ENCODE measurements at places on chromosomes 16 and 17.

- no peak for DNase-seq
These were observed 1.2 kb upstream of the ZFHX3 start for GRCh38 chr16:73049091-73049490.

DNA sequence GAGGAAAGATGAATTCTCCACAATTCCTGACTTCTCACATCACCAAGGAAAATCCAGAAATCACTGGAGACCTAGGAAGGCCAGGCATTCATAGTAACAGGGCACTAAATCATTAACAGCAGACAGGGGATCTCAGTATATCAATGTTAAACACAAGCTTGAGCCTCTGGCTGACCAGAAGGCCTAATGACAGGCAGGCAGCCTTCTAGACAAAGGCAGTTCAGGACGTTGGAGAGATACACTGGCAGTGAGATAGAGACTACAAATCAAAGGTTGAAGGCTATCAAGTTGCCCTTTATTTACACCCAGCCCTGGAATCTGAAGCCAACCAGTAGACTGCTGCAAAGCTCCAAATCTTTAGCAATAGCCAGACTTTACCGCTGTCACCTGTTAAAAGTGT lies 422.8 kb upstream of the CCL2 start:
- no peak for DNase-seq

DNA sequence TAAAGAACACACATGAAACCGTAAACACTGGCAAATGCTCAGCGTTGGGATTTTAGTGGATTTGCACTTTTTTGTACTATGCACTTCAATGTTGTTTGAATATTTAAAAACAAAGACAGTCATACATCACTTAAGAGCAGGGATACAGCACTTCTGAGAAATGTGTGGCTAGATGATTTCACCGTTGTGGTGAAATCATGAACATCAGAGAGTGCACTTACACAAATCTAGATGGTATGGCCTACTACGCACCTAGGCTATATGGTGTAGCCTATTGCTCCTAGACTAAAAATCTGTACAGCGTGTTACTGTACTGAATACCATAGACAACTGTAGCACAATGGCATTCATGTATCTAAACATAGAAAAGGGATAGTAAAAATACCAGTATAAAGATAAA lies 37.6 kb upstream of the CNEP1R1 start:
- no peak for DNase-seq

DNA sequence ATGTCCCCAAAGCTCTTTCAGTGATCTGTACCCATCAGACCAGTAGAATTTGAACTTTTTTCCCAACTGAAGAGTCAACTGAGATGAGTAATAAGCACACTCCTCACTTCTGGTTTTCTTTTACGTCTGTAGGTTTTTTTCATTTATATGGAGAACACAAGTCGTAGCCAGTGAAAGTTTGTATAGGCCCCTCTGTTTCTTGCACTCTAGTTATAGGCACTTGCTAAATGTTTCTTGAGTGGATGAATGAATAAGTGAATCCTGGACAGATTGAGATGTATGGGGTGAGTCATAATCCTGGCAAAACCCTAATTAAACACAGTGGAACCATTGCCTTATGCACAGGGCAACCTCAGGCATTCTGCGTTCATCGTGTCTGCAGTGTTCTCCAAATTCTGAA lies 193.7 kb upstream of the TBX2 start:
- DNase-seq = no peak

DNA sequence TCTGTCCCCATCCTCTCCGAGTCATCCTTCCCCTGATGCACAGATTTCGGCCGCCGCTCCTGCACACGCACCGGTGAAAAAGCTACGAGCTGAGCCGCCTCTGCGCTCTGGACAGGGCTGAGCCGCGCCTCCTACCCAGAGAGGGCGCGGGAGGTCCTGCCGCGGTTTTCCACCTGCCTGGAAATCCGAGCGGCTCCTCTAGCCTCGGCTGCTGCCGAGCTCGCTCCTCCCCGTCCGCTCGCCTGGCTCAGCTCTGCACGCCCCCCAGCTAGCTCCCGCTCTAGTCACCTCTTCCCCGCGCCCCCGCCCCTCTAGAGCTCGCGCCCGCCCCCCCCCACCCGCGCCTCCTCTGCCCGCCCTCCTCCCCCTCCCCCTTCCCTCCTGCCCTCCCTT lies 198 bp upstream of the SHISA9 start:
- DNase-seq = no peak

- DNase-seq = no peak
These were observed 4.8 kb upstream of the C1QL1 start for GRCh38 chr17:44972953-44973352.

GRCh38 chr17:50884439-50885311 lies 18.5 kb upstream of the TOB1 start:
- no peak for DNase-seq

- DNase-seq = no peak
These were observed 34.7 kb upstream of the KLHDC4 start for GRCh38 chr16:87800497-87800896.

DNA sequence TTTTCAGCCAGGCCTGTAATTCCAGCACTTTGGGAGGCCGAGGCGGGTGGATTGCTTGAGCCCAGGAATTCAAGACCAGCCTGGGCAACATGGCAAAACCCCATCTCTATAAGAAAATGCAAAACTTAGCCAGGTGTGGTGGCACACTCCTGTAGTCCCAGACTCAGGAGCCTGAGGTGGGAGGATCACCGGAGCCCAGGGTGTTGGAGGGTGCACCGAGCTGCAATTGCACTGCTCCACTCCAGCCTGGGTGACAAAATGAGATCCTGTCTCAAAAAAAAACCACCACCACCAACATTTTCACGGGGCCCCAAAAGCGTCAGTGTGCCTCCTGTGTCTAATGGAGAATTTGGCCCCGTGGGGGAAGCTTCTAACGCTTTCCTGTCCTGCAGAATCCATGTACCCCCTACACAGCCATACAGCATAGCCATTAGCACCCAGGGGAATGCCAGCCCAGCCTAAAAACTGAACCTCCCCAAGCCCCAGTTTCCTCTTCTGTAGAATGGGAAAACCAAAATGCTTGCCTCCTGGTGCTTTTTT lies 22.2 kb upstream of the MAP3K14 start:
- DNase-seq = no peak

DNA sequence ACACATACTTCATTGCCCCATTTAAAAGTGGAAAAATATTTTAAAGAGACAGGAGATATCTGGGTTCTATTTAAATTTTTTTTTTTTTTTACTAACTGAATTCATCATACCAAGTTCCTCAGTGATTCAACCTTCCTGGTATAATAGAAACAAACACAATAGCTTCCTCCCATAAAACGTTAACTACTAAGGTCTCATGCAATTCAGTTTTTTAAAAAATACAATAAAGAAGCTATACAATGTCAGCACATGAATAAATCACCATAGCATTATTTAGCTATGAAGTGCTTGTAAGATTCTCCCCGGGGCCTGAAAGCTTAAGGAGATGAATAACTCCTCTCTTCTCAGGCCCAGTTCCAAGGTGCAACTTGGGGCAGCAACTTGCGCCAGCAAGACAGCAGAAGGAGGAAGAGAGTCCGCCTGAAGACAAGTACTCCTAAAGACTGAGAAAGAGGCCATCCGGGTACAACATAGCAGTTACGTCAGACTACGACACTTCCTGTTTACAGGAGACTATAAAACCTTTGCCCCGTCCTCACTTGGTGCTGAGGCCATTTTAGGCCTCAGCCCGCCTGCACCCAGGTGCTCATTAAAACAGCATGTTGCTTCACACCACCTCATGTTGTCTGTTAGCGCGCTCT lies 81.5 kb downstream of the MYO1D start:
- no peak for DNase-seq

GRCh38 chr16:22078656-22079055 lies 13.7 kb upstream of the VWA3A start:
- no peak for DNase-seq

GRCh38 chr16:14462811-14463210 lies 167.2 kb downstream of the PARN start:
- no peak for DNase-seq

GRCh38 chr17:65057531-65058090 lies 1.1 kb upstream of the GNA13 start:
- DNase-seq = no peak

- DNase-seq = no peak
These were observed 87.2 kb downstream of the MAP2K4 start for GRCh38 chr17:12107905-12108304.

- DNase-seq = no peak
These were observed 17.3 kb downstream of the CHD9NB start for GRCh38 chr16:53035176-53035942.

GRCh38 chr16:85288869-85289660 lies 176.8 kb upstream of the CIBAR2 start:
- no peak for DNase-seq

DNA sequence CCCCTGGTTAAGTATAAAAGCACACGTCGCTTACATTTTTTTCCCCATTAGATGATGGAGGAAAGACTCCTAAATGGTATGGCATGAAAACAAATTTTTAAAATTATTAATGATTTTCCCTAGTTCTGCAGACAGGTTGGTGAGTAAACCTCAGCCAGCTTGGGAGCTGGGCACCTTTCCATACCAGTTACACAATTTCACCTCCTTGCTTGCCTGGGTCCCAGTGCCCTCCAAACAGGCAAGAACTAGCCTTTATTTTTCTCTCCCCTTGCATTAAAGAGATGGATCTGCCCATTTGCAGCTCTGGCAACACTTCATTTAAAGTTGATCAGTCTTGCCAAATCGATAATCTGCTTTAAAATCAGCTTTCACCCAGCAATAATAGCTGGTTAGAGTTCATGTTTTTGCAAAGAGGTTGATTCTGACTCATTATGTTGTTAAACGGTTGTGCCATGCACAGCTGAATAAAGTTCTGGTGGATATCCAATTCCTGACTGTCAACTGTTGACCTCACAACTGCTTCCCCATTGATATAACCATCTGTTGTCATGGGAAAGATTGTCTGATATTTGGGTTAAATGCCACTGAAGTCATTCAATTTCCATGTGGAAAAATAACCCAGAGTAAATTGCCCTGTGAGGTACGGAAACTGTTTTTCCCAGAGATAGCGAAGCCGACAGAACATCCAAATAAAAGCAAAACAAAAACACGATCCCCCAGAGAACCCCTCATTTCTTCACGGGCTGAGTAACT lies 1.3 kb downstream of the C17orf58 start:
- no peak for DNase-seq

DNA sequence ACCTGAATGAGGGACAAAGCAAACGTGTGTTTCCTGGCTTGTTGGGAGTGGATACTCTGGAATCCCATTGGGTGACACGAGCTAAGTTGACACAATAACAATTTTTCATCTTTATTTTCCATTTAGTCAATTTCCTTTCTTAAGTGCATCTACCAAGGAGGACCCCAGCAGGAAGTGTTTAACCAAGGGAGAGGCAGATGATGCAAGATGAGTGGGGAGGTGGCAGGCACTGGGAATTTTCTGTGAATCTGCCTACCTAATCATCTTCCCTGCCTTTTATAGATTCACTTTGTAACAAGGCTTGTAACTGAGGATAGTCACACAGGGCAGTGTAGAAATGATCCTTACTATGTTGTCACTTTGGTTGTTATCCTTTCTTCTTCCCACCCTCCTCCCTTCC lies 317.7 kb upstream of the HSBP1 start:
- DNase-seq = no peak

GRCh38 chr17:16493531-16494046 lies 1.6 kb upstream of the LRRC75A start:
- no peak for DNase-seq

DNA sequence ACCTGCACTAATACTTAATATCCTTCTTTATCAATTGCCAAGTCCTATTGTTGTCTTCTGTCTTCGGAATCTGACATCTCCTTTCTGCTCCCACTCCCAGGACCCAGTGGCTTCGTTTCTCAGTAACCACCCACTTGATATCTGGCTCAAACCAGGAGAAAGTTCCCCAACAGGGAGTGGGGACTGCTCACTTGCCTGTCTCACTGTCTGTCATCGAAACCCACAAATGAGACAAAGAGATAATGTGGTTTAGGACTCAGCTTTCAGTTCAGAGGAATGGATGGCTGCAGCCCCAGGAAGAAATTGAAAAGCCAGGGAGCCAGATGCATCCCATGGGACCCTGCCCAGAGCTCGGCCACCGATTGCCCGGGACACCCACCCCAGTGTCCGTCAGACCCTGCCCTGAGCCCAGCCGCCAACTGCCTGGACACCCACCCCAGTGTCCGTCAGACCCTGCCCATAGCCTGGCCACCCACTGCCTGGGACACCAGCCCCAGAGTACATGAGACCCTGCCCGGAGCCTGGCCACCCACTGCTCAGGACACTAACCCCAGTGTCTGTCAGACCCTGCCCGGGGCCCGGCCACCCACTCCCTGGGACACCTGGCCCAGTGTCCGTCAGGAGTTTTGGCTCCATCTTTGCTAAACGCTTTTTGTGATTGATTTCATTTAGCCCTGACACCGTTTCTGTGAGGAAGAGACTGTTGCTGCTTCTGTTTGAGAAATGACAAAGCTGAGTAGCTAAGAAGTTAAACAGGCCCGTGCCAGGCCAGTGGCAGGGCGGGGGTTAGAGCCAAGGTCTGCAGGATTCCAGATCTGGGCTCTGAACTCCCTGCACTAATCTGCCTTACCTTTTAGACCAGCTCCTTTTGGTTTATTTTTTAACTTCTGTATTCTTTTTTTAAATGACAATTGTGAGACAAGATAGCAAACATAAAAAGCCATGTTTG lies 251.4 kb downstream of the PHKB start:
- DNase-seq = no peak

- peak; percentile 74 for DNase-seq
These were observed 523 bp downstream of the NAGLU start for GRCh38 chr17:42536372-42537155.

GRCh38 chr16:66360624-66361324 lies 5.7 kb upstream of the CDH5 start:
- no peak for DNase-seq

GRCh38 chr16:11235703-11235991 lies 20.4 kb downstream of the SOCS1 start:
- DNase-seq = no peak

- no peak for DNase-seq
These were observed 30.2 kb downstream of the XPO6 start for GRCh38 chr16:28181515-28181914.

DNA sequence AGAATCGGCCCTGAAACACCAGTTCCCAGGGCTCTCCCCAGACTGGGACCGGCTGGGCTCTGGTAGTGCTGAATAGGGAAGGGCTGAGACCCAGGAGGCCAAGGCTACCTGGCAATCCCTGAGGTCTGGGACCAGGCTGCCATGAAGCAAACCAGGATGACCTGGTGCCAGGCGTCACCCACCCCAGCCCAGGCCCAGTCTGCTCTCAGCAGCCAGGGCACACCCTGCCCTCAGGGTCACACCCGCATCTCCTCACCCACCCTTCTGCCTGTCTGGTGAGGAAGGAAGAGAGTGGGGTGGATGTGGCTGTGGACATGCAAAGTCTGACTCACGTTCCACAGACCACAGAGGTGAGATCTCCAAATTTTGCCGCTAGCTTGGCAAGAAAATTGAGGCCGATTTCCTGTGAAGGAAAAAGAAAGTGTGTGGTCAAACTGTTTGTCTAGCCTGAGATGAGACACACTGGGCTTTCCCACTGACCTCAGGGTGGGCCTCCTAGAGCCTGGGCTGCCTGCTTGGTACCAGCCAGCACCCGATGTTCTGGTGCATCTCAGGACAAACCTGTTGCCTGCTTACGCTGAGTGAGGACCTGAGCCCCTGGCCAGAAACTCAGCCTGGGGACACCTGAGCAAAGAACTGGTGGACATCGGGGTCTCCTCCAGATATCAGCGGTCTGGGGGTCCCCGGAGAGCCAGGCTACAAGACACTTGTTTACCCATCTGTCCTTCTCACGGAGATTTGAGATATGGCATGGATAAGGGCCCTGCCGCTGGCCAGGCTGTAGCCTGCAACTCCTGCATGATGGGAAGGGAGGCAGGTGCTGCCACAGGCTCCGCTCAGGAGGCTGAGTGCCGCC lies 6.3 kb upstream of the RAB37 start:
- DNase-seq = no peak

Measured in occipital lobe (tissue), 3 donors.